ENCODE measurements at places on chromosomes 12 and 14.

GRCh38 chr12:64385019-64385418 is 5.5 kb downstream of the C12orf56 start:
- no peak for DNase-seq

- DNase-seq, result no peak
Measured at GRCh38 chr12:26938701-26939062, 412 bp downstream of the FGFR1OP2 start.

DNA sequence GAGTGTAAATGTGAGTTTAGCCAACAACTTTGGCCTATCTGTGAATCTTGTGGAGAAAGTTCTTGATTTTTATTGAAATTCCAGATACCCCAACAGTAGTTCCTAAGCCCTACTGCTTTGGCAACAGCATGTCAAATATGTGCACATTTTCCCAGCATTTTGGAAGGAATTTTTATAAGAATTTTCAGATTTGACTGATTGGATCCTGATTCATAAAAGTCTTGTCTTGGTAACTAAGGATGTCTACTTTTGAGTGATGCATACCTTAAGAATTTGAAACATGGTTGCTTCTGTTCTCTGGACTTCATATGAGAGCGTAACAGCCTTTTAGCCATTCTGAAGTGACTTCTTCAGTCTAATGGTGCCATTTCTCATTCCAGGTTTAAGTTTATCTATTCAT is 106.7 kb downstream of the ANO4 start:
- no peak for DNase-seq

- DNase-seq, result no peak
Measured at GRCh38 chr12:19398376-19399363, 40.6 kb upstream of the AEBP2 start.

DNA sequence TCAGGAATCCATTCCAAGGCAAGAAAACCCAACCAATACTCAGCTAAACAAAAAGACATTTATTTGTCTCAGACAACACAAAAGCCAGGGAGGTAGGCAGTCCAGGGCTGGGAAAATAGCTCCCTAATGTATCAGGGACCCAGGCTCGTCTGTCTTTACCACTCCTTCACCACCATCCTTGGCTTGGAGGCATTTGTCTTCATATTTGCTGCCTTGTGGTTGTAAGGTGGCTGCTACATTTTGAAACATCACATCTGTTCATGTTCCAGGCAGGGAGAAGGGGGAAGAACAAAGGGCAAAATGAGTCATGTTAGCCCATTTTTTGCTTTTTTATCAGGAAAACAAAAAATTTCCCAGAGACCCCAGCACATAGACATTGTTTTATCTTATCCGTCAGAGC is 44.8 kb upstream of the PCED1B start:
- no peak for DNase-seq

DNA sequence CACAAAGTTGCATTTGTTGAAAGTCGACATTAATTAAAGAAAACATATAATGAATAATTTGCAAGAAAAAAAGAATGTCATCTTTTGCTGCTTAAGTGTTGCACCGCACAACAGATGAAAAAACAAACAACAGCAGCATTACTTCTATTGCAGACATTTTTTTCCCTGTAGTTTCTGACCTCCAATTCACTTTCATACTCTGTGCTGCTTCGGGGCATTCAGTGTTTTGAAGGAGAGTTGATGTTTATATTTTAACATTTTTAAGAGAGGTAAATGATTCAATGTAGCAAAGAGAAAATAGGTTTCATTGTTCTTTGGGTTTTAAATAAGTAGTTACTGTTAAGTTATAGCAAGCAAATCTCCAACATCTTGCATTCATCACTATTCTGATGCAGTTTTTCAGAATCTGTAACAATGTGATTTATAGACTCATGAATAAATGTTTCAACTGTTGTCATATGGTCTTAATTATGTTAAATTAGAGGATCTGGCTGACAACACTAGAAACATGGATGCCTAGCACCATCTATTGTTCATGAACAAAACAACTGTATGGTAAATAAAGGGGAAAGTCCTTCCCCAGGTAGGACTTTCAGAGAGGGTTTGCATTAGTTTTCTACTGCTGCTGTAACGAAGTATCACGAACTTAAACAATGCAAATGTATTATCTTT is 168.1 kb downstream of the BCAT1 start:
- no peak for DNase-seq

DNA sequence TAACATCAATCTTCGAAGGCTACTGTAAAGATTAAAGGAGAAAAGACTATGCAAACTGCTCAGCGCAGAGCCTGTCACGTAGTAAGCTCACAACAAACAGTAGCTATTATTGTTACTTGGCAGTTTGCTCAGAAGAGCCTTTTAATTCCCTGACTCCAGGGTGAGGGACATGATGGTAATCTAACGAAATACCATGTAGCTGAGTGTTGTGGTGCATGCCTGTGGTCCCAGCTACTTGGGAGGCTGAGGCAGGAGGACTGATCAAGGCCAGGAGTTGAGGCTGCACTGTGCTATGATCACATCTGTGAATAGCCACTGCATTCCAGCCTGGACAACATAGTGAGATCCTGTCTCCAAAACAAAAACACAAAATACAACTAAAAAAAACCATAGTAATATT is 22.8 kb downstream of the HEBP1 start:
- no peak for DNase-seq

- no peak for DNase-seq
Measured at GRCh38 chr14:73168274-73168673, 32.0 kb downstream of the PSEN1 start.

GRCh38 chr12:76871742-76872141 is 7.1 kb downstream of the CSRP2 start:
- no peak for DNase-seq

DNA sequence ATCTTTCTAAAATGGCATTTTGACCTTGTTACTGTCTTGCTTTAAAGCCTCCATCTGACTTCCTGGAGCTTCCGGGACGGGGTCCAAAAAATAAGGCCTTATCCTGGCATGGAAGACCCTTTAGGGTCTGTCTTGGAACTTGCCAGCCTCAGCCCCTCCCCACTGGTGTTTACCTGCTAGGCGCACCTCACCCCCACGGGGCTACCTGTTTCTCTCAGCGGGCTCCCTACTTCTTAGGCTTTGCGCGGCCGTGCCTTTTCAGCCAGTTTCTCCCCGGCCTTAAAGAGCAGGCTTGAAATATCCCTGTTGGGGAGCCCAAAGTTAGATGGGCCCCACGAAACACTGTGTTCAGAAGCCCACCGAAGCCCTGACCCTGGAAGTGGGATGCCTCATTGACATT is 5.1 kb downstream of the RTL1 start:
- DNase-seq, result no peak

DNA sequence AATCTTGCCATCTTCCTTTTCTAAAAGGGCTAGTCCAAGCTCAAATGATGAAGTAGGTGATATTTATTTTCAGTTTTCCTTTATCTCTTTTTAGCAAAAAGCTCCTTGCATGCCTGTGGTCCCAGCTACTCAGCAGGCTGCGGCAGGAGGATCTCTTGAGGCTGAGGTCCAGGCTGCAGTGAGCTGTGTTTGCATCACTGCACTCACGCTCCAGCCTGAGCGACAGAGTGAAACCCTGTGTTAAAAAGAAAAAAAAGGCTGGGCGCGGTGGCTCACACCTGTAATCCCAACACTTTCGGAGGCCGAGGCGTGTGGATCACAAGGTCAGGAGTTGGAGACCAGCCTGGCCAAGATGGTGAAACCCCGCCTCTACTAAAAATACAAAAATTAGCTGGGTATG is 5.0 kb downstream of the TMEM116 start:
- DNase-seq, result no peak

- DNase-seq, result no peak
Measured at GRCh38 chr12:68479896-68480291, 130.8 kb upstream of the RAP1B start.

DNA sequence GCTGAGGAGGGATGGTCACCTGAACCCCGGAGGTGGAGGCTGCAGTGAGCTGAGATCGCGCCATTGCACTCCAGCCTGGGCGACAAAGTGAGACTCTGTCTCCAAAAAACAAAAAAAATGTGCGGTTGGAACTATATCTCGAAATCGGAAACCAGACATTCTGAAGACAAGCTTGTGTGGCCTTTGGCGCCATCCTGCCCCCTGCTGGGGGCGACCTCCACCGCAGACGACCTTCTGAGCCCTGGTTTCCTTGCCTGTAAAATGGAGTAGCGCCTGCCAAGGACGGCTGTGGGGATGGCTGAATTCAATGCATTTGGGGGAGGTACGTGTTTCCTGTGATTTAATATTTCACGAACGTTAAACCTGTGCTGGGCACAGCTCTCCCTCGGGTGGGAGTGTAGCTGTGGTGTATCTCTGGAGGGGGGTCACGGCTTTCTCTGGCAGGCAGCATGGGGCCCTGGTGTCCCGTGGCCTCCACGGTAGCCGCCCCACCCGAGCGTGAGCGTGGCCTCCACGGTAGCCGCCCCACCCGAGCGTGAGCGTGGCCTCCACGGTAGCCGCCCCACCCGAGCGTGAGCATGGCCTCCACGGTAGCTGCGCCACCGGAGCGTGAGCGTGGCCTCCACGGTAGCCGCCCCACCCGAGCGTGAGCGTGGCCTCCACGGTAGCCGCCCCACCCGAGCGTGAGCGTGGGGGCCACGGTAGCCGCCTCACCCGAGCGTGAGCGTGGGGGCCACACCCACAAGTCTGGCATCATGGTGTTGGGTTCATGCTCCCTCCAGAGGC is 55.3 kb downstream of the LRCOL1 start:
- peak; percentile 29 for DNase-seq

DNA sequence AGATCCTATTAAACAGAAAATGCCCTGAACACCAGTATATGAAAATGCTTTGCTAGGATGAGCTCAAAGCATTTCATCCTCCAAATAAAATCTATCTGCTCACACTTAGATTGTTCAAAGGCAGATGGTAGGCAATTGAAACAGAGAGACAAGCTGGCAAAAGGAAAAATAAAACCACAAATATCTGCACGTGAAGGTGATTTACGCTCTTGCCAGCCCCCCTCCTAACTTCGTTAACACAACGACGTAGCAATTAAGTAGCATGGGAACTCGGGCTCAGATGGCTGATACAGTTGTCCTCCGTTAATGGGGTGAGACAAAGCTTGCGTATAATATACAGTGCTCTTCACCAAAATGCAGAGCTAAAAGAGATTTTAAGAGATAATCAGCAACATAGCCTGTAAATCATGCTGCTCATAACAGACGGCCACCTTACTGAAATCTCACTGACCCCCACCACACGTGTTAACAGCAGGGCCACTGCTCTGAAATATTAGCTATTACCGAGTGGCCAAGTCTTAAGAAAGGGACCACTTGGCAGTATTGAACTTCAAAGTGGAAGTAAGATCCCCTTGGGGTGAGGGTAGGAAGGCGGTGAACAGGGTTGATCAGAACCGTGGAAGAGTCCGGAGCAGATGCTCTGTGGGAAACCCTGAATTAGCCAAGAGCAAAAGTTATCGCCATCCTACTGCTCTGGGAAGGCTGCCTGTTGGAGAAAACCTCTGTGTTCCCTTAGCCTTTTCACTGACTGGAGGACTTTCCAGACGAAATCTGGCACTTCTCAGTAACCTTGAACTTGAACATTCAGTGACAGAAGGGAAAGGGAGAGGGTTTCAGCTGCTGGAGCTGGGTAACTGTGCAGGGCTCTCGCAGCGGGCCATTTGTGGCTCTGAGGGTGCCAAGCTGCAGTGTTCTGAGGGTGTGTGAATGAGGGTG is 23.1 kb downstream of the ETV6 start:
- no peak for DNase-seq

GRCh38 chr12:89775063-89775985 is 66.7 kb upstream of the ATP2B1 start:
- DNase-seq, result no peak

Data from activated naive CD8-positive, alpha-beta T cell treated with anti-CD3 and anti-CD28 coated beads, Interleukin-2, amount 50 U/mL, for 24 hours (primary cell).